ENCODE measurements at places on chromosomes 1 and 21. TPM values are rescaled to one million over a fixed set of nuclear protein-coding genes. Genes with fewer than 3 reads are reported as not detected.

The LMOD1 gene
- total RNA-seq, result not detected

The SPRR2G gene
- not detected for total RNA-seq

The RNU1-2 gene
- 255 TPM for total RNA-seq

The TFF3 gene
- not detected for total RNA-seq

The HCN3 gene
- 1.0 TPM for total RNA-seq

The OR10J1 gene
- not detected for total RNA-seq

The C8A gene
- not detected for total RNA-seq

The C8B gene
- total RNA-seq, result not detected

The RXFP4 gene
- total RNA-seq, result not detected

The DYNLT5 gene
- not detected for total RNA-seq

The AKR7A3 gene
- total RNA-seq, result 0.12 TPM

The DR1 gene
- 31.6 TPM for total RNA-seq

The RPTN gene
- not detected for total RNA-seq

The PTGFR gene
- total RNA-seq, result 11.0 TPM

The PROK1 gene
- not detected for total RNA-seq

The ANGPTL1 gene
- total RNA-seq, result not detected

The SELL gene
- total RNA-seq, result not detected

The DFFA gene
- 29.9 TPM for total RNA-seq

The CD101 gene
- not detected for total RNA-seq

The GPR157 gene
- total RNA-seq, result 2.3 TPM

The DPT gene
- total RNA-seq, result not detected

The REG4 gene
- total RNA-seq, result not detected

The ETNK2 gene
- total RNA-seq, result 20.9 TPM

The ACTL8 gene
- not detected for total RNA-seq

The S100B gene
- total RNA-seq, result not detected

The ZMYND12 gene
- not detected for total RNA-seq

The ANKRD35 gene
- not detected for total RNA-seq

The RCSD1 gene
- 0.29 TPM for total RNA-seq

The FMOD gene
- not detected for total RNA-seq

The IGSF9 gene
- total RNA-seq, result 0.89 TPM

The S100A7 gene
- not detected for total RNA-seq

The SLAMF7 gene
- total RNA-seq, result 0.29 TPM

The RNF223 gene
- total RNA-seq, result not detected

The KLHDC9 gene
- 3.8 TPM for total RNA-seq

The TBX19 gene
- total RNA-seq, result 0.50 TPM

The SPATA21 gene
- total RNA-seq, result not detected

The TENT5C gene
- total RNA-seq, result 0.12 TPM

The KHDC4 gene
- total RNA-seq, result 53.9 TPM

The NIPAL3 gene
- total RNA-seq, result 10.7 TPM

The TRABD2B gene
- 2.0 TPM for total RNA-seq

The EXTL2 gene
- 20.9 TPM for total RNA-seq

The SLC25A34 gene
- 1.1 TPM for total RNA-seq

The UHMK1 gene
- 165 TPM for total RNA-seq

The ITLN1 gene
- not detected for total RNA-seq

The HFM1 gene
- not detected for total RNA-seq

The MYBPH gene
- 0.38 TPM for total RNA-seq

The SLAMF1 gene
- 1.1 TPM for total RNA-seq

The C1orf141 gene
- not detected for total RNA-seq

The EPHB2 gene
- total RNA-seq, result 39.3 TPM

The CLDN8 gene
- total RNA-seq, result not detected

The TMEM35B gene
- total RNA-seq, result 30.6 TPM

The PLK3 gene
- 11.3 TPM for total RNA-seq

The PEAR1 gene
- 2.8 TPM for total RNA-seq

The NBPF8 gene
- 6.8 TPM for total RNA-seq

The LCE3E gene
- not detected for total RNA-seq
